RCC 7860 (cell line): ENCODE measurements at places on chromosomes 11 and 22.
A peak's percentile ranks its signal among the peaks of the same experiment; 100 is the strongest.

DNA sequence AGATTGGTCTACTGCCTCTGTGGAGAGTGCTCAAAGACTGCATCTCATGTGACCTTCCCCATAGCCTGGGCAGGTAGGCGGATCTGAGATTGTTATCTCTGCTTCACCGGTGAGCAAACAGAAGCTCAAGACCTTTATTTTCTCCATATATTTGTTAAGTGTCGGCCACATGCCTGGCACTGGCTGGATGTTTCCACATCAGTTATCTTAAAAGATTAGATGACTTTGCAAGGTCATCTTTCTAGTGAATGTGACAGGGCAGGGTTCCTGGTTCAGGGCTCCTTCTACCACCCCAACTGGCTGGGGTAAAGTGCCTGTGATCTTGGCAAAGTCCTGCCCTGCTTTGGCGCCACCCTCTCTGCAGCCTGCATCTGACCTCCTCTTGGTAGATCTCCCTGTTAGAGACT, 125.0 kb downstream of the CCDC81 start:
- no peak for DNase-seq

- DNase-seq = no peak
These were observed 31.2 kb downstream of the RBFOX2 start for GRCh38 chr22:35997438-35997837.

DNA sequence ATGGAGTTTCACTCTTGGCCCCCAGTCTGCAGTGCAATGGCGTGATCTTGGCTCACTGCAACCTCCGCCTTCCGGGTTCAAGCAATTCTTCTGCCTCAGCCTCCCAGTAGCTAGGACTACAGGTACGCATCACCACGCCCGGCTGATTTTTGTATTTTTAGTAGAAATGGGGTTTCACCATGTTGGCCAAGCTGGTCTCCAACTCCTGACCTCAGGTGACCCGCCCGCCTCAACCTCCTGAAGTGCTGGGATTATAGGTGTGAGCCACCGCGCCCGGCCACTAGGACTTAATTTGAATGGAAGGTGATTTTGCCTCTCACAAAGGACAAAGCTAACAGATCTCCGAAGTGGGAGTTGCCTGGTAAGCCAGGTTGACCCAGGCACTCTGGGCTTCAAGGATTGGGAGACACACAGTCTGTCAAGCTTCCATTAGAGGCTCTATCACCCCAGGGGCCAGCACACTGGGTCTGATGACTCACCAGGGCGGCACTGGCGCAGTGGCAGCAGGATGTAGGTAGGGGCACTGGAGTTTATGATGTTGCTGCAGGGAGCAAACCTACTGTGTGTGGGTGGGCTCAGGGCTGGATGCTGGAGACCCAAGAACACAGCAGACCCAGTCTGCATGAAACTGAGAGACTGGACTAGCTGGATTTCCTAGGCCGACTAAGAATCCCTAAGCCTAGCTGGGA, 17.8 kb upstream of the KCTD14 start:
- DNase-seq = peak; percentile 24

DNA sequence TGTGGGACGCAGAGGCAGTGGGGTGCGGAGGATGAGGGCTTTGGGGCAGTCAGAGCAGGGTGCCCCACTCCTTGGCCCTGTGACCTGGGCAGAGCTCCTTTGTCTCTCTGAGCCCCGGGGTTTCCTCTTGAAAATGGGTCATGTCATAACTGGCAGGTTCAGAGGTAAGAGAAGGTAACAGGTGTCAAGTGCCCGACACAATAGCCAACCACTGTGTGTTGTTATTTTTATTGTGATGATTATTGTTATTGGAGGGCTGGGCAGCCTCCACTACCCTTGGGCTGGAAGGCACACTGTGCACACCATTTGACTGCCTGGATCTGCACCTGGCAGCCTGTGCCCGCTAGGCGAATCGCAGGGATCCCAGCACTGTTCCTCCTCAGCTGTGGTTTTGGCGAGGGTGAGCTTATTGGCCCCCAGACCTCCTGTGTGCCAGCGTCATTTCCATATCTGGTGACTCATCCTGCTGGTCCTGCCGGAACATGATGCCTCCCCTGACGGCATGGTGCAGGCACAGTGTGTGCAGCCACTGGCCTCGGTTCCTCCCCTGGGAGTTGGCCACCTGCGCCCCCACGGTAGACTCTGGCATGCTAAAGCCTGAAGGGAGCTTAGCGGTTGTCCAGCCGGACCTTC, 15.4 kb upstream of the SOX10 start:
- no peak for DNase-seq

- DNase-seq = no peak
These were observed 30.9 kb downstream of the ANO1 start for GRCh38 chr11:70109006-70109405.

GRCh38 chr11:119081682-119082260, 2.9 kb upstream of the HMBS start:
- no peak for DNase-seq

DNA sequence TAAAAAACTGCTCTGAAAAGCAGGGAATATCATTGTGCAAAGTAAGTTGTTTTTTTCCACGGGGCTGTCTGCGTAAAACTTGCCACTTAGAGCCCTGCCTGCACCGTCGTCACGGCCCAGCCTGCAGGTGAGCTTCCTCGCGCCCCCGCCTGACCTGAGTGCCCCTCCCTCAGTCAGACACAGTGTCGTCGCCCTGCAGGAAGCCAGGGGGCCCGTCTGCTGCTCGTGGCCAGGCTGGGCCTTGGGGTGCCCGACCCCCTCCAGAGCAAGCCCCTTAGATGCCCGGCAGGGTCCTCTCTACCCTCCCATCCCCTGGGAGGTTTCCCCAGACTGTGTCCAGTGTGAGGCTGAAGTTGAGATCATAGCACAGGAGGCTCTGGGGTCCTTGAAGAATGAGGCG, 31.6 kb downstream of the SBF1 start:
- DNase-seq = no peak

DNA sequence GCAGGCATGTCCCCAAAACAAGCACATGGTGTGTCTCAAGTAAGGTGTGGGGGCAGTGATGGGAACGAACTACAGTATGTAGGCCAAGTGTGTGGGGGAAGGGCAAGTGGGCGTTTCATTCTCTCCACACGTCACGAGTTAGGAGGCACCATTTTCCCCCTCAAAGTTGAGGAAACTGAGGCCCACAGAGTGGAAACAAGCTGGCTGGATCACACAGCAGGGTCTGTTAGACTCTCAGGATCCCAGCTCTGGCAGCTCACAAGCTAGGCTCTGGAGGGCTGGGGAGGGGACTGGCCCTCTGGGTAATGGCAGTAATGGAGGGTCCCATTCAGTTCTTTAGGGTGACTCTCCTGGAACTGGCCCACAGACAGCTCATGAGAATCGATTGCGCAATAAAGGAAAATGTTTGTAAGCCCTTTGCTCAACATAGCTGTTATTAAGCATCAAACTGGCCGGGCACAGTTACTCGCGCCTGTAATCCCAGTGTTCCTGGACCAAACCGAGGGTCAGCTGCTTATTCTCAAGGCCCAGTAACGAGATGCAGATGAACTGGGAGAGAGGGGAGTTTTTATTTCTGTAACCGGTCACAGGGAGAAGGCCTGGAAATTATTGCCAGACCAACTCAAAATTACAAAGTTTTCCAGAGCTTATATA, 24.1 kb upstream of the TUB start:
- no peak for DNase-seq

DNA sequence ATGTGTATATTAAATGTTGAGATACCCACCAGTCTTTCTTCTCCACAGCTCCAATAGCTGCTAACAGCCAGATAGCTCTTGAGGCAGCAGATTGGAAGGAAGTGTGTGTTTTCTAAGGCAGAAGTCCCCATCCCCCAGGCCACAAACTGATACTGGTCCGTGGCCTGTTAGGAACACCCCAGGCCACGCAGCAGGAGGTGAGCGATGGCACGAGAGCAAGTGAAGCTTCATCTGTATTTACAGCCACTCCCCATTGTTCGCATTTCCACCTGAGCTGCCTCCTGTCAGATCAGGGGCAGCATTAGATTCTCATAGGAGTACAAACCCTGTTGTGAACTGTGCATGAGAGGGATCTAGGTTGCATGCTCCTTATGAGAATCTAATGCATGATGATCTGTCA, 12.7 kb downstream of the CCDC73 start:
- no peak for DNase-seq

DNA sequence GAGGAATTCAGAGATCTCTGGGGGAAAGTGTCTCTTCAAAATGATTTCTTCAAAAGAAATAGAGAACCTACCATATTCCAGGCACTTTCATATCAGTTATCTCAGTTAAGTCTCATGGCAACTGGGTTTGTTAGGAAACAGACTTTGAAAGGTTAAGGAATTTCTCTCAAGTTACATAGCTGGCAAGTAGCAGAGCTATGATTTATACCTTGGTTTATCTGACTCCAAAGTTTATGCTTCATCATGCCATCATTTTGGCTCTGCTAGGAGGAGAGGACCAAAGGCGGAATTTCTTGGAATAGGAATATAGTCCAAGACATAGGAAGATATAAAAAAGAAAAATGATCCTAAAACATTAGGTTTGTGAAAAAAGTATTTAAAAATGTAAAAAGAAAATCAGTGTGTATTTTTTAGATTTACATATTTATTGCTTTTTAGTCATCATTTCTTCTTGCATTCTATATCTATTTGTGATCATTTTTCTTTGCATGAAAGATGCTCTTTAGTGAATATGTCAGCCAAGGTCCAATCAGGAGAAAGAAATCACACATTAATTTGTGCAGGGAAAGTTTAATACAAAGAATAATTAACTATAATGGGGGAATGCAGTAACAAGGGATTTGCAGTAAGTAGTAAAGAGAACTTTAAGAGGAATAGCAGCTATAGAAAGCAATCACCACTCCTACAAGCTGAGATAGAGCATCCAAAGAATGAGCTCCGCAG, 199.1 kb upstream of the ZBED5 start:
- no peak for DNase-seq

GRCh38 chr11:122758974-122759373, 79.3 kb upstream of the CRTAM start:
- DNase-seq = no peak
